SK-N-SH (cell line): ENCODE measurements at places on chromosomes 5 and 9. TPM values are rescaled to one million over a fixed set of nuclear protein-coding genes. Genes with fewer than 3 reads are reported as not detected.

GRCh38 chr5:7094626-7095025, 301.3 kb upstream of the ADCY2 start:
- H3K27ac ChIP-seq, result no peak overlapping the region
- no peaks in the 10 kb centered on the region for H3K4me1 ChIP-seq
- DNase-seq, result no peak
- H3K27me3 ChIP-seq, result no peaks in the 10 kb centered on the region

GRCh38 chr9:6237267-6237666, 21.7 kb downstream of the IL33 start:
- no peak overlapping the region for H3K27ac ChIP-seq
- H3K4me3 ChIP-seq, result no peak overlapping the region
- no peaks in the 10 kb centered on the region for H3K27me3 ChIP-seq
- no peak for DNase-seq
- H3K36me3 ChIP-seq, result no peaks in the 10 kb centered on the region

DNA sequence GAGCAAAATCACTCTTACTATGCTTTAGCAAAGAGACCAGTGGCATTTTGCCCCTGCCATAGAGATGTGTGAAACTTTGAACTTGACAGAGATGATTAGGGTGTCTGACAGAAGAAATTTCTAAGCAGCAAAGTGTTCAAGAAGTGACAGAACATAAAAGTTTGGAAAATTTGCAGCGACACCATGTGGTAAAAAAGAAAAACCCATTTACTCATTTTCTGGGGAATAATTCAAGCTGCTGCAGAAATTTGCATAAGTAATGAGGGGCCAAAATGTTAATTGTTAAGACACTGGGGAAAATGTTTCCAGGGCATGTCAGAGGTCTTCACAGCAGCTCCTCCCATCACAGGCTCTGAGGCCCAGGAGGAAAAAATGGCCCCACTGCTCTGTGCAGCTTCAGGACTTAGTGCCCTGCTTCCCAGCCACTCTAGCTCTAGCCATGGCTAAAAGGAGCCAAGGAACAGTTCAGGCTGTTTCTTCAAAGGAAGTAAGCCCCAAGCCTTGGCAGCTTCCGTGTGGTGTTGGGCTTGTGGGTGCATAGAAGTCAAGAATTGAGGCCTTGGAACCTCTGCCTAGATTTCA, 6.1 kb upstream of the AP3B1 start:
- no peaks in the 10 kb centered on the region for H3K27me3 ChIP-seq
- peaks cover 3% of the 10 kb centered on the region; the same call in 1 of the 2 replicates for H3K4me1 ChIP-seq
- H3K36me3 ChIP-seq, result no peaks in the 10 kb centered on the region
- no peak overlapping the region for H3K4me3 ChIP-seq
- no peak for DNase-seq
- H3K27ac ChIP-seq, result no peak overlapping the region

- H3K27me3 ChIP-seq, result no peaks in the 10 kb centered on the region
- H3K36me3 ChIP-seq, result no peaks in the 10 kb centered on the region
- H3K4me3 ChIP-seq, result no peak overlapping the region
- no peak overlapping the region for H3K27ac ChIP-seq
- no peak for DNase-seq
Observed at GRCh38 chr9:124214116-124214515, 43.6 kb upstream of the NEK6 start.

PAEP gene
- 0.08 TPM in 1 of 2 replicates, not detected in the other for polyA plus RNA-seq
